Right renal cortex interstitium (tissue), 3 donors: ENCODE measurements at places on chromosomes 12 and 14. TPM values are rescaled to one million over a fixed set of nuclear protein-coding genes. Genes with fewer than 3 reads are reported as not detected.

DNA sequence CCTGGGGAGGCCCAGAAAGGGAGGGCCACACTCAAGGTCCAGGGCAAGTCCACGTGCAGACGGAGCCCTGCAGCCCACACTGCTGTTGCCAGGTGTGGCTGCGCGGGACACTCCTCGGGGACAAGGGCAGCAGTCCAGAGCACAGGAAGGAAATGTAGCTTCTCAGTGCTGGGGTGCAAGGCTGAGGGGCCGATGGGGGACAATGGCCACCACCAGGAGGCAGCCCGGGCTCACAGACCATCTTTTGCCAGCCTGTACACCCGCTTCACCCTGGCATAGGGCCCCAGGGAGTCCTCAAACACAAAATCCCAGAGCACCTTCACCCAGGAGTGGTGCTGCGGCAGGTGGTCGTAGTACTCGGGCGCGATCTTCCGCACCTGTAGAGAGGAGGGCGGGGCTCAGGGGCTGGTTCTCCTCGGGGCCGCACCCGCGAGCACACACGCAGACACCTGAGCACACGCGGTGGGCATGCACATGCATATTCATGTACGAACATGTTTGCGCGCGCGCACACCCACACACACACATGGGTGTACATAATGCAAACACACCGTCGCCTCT, 12.8 kb downstream of the DEGS2 start:
- DNase-seq: no peak

The IAPP gene
- not detected for polyA plus RNA-seq

GRCh38 chr12:104718304-104718929, 239.7 kb downstream of the SLC41A2 start:
- DNase-seq: no peak

- no peak for DNase-seq
Measured at GRCh38 chr14:22630486-22630885, 13.7 kb downstream of the OR6J1 start.

The NFE2 gene
- polyA plus RNA-seq: 3.8 TPM

DNA sequence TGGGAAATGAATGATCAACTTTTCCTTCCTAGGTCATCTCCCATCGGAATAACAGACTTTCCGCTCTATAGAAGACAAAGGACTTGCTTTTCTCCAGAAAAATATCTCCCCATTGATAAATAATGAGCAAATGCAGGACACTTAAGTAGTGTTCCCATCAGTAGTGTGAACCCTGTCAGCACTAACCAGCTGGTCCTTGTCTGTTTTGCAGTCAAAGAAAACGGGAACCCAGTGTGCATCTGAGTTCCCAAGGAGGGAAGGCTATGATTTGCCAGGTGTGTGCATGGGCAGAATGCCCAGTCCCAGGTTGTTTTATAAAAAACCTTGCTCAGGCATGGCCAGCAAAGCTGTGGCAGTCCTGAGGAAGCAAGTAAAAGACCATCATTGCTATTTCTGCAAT, 256.5 kb upstream of the HMGA2 start:
- no peak for DNase-seq
